Stimulated activated CD4-positive, alpha-beta T cell treated with anti-CD3 and anti-CD28 coated beads, Interleukin-15, amount 100 ng/mL, for 1 hour (primary cell): ENCODE measurements at places on chromosomes 13 and 19.
A peak's percentile ranks its signal among the peaks of the same experiment; 100 is the strongest.

- no peak for DNase-seq
These were observed 2.8 kb downstream of the SLC10A2 start for GRCh38 chr13:103063376-103063775.

GRCh38 chr13:98629055-98629454, 52.1 kb upstream of the STK24 start:
- no peak for DNase-seq

DNA sequence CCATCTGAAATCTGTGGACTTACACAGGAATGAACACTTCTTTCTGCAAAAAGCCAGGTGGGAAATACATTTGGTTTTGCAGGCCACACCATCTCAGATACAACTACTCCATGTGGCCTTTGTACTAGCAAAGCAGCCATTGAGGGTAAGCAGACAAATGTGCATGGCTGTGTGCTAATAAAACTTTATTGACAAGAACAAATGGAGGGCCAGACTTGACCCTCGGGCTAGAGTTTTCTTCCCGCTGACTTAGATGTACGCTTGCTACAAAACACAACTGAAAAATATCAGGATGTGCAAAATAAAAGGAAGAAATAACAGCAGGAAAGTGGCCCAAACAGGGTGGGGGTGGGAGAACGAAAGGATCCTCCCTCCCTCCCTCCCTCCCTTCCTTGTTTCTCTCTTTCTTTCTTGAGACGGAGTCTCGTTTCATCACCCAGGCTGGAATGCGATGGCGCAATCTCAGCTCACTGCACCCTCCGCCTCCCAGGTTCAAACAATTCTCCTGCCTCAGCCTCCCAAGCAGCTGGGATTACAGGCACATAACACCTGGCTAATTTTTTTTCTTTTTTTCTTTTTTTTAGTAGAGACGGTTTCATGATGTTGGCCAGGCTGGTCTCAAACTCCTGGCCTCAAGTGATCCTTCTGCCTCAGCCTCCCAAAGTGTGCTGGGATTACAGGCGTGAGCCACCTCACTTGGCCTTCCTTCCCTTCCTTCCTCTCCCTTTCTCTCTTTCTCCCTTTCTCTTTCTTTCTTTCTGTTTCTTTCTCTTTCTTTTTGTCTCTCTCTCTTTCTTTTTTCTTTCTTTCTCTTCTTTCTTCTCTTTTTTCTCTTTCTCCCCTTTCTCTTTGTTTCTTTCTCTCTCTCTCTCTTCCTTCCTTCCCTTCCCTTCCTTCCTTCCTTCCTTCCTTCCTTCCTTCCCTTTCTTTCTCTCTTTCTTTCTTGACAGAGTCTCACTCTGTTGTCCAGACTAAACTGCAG, 29.3 kb downstream of the CCL25 start:
- DNase-seq = no peak

DNA sequence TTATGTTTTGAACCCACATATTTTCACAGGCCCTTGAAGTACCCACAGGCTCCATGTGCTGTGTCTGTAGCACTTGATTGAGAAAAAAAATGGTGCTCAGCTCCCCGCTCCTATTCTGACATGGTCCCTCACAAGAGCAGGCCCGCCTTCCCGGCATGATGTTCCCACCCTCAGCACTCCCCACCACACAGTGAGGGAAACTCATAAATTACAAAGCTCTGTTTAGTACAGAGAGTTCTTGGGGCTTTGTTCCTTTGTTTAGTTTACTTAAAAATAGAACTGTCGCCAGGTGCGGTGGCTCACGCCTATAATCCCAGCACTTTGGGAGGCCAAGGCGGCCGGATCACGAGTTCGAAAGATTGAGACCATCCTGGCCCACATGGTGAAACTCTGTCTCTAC, 25.9 kb upstream of the ABCC4 start:
- DNase-seq = no peak

GRCh38 chr13:38483623-38484022, 134.0 kb downstream of the UFM1 start:
- DNase-seq = no peak

DNA sequence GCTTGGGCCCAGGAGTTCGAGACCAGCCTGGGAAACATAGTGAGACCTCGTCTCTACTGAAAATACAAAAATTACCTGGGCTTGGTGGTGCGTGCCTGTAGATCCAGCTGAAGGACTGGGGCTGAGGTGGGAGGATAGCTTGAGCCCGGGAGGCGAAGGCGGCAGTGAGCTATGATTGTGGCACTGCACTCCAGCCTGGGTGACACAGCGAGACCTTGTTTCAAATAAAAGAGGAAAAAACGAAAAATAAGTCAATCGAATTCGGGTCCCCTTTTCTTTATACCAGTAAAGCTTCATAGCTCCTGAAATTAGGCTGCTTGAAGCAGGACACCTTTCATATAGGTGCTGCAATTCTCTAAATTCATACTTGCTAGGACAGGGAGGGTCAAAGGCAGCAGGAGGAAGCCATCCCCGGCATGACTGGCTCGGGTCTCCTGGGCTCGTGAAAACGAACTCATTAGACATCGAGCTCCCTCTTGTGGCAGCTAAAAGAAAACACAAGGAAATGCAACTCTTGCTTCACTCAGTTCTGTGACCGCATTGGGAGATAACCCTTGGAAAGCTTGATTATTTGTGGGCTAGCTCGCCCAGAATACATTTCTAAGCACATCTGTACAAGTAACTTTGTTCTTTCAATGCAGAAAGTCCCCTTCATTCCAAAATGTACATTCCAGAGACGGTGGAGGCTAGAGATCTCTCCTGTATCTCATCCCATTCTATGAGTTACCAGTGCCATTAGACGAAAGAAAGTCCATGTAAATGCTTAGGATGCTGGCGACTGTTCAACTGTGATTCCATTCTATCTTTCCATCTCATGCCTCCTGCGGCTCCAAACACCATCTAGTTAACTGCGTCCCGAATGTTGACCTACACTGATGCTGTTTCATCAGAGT, 16.8 kb downstream of the FPR2 start:
- peak; percentile 10 for DNase-seq

DNA sequence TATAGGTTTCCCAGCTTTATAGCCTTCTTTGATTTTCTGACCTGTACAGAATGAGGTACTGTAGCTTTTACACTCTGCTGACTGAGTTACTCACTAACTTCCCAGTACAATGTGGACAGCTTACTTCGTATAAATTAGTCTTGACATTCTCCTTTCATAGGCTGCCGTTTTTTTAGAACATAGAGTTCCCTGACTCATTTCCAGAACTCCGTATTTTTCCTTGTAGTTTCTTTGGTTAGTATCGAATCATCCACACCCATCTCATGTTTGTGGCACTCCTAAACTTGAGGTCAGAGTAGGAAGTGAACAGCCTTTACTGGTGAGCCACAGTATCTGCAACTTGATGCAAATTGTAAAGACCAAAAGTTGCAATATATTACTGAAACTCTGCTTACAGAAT, 303.9 kb downstream of the SLITRK5 start:
- DNase-seq = no peak

DNA sequence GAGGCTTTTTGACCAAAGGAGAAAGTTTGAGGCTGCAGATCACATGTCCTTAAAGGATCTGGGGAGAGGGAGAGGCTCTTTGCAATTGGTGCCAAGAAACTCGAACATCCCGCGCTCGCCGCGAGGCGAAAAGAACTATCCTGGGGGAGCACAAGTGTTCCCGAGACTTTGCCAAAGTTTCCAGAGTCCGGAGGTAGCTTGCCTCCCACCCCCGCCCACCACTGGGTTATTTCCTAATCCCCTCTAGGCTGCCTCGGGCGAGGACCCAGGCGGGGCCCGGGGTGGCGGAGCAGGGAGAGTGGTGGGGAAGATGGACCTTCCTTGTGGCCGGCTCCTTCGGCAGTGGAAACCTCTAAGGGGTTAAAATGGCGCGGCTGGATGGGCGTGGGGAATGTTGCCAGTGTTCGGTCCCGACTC, 114.5 kb downstream of the KCNRG start:
- no peak for DNase-seq

- DNase-seq = no peak
These were observed 792.1 kb upstream of the SPRY2 start for GRCh38 chr13:81133066-81133465.

- no peak for DNase-seq
These were observed 84.5 kb upstream of the IRS2 start for GRCh38 chr13:109870696-109871370.

- DNase-seq = no peak
These were observed 123.0 kb downstream of the RGCC start for GRCh38 chr13:41580345-41580744.

GRCh38 chr13:33751151-33751550, 66.8 kb upstream of the RFC3 start:
- DNase-seq = no peak

DNA sequence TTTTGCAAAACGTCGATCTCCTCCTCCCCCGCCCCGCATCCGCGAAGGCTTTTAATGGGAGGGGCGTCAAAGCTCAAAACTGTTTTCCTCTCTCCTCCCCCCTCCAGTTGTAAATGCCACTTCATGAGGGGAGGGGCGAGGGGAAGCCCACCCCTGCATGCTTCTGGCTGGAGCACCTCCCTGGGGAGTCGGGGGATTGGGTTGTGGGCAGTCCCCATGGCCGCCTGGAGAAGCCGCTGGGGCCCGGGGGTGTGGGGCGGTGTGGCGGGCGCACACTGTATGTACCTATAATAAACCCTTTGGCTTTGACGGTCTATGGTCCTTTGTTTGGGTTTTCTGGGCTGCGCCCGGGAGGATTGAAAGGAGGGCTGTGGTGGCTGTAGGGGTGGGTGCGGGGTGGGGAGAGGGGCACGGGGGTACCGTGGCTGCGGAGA, 505 bp upstream of the SHKBP1 start:
- no peak for DNase-seq

DNA sequence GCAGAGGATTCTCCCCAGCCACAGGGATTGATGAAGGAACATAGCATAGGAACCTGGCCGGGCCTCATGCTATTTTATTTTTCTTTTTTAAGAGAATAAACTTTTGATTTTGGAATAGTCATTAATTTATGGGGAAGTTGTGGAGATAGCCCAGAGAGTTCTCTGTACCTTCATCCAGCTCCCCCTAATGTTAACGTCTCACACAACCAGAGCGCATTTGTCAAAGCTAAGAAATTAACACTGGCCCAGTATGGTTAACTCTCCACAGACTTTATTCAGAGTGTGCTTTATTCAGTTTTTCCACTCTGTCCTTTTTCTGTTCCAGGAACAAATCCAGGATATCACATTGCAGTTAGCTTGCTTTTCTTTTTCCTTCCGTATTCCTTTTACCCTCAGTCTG, 59.4 kb downstream of the RGCC start:
- DNase-seq = no peak

GRCh38 chr13:36157480-36157879, 26.3 kb upstream of the DCLK1 start:
- no peak for DNase-seq

DNA sequence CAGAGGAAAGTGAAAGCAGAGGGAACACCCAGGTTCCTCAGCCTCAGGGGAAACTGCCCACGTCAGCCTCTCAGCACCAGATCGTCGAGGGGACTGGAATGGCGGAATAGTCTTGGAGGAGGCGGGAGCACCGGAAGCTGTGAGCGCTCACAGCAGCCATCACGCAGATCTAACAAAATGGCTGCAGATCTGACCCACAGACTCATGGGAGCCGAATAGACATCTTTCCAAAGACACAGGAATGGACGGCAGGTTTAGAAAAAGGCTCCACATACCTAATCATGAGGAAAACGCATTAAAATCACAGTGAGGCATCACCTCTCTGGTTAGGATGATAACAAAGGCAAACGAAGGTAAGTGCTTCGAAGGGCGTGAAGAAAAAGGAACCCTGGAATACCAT, 11.8 kb upstream of the LILRA2 start:
- no peak for DNase-seq

- DNase-seq = no peak
These were observed at the start of gene LILRB5 for GRCh38 chr19:54257116-54257480. TSS of gene LILRB5 (minus strand) at chr19:54257273. CDS start at chr19:54257193, 80 bp downstream.

GRCh38 chr13:102233566-102234208, 168.2 kb downstream of the FGF14 start:
- DNase-seq = no peak

DNA sequence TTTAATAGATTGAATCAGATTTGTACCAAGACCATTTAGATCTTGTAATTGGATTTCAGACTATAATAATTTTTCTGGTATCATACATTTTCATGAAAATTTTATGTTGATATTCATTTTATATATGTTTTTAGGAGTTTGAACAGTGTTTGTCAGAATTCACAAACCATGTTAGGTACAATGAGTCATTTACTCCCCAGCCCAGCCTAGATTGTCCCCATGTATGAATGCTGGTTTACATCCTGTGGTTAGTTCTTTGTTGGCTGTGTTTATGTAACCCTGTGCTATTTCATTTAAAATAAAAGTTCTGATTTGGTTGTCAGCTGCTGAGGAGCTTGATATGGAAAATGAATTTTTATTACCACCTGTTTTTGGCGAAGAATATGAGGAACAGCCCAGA, 96.7 kb downstream of the GJA3 start:
- no peak for DNase-seq

DNA sequence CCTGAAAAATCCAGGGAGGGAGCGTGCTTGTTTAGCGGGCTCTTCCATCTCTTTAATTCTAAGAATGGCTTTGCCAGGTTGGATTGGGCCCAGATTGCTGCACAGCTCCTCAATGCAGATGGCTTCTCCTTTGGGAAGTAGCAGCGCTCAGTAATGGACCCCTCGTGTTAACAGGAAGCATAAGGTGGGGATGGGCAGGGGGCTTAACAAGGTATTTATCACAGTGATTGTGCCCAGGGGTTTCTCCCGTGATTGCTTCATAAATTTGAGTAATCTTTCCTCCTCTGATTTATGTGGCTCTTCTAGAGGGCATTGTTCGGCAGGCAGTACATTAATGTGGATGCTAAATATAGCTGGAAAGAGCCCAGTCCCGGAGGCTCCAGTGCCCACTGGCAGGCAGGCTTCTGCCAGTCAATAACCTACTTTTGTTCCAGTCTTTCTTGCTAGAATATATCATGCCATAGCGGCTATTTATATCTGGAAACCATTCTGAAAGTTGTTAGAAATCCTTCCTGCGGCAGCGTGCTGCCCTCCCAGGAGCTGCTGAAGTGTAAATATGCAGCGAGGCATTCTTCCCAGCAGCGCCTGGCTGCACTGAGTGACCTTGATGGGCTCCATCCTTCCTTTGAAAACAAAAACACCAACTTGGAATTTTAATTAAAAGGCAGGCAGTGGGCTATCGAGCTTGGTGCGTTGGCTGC, 65.0 kb downstream of the FGF9 start:
- DNase-seq = no peak
